Umbilical cord (tissue), 2 donors: ENCODE measurements at places on chromosomes 5 and 9.
A peak's percentile ranks its signal among the peaks of the same experiment; 100 is the strongest.

DNA sequence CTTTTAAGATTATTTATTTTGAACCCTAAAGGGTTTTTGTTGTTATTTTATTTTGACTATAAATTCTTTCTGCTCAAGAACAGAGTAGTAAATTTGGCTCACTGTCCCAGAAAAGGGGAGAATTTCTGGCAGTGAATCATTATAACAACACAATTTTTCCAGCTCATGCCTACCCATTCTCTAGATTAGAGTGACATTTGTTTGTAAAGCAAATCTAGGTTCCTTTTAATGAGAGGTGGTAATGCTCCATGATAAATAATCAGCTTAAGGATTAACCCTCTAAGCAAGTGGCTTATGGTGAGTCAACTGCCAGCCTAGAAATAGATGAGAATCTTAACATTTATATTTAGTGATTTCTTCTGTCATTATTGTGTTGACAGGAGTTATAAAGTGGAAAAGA lies 409.2 kb downstream of the NFIB start:
- DNase-seq, result no peak

- no peak for DNase-seq
Observed at GRCh38 chr5:173920024-173920753, 32.0 kb downstream of the CPEB4 start.

- DNase-seq, result peak; percentile 82
Observed at GRCh38 chr5:8767746-8768145, 778.1 kb downstream of the SEMA5A start.

DNA sequence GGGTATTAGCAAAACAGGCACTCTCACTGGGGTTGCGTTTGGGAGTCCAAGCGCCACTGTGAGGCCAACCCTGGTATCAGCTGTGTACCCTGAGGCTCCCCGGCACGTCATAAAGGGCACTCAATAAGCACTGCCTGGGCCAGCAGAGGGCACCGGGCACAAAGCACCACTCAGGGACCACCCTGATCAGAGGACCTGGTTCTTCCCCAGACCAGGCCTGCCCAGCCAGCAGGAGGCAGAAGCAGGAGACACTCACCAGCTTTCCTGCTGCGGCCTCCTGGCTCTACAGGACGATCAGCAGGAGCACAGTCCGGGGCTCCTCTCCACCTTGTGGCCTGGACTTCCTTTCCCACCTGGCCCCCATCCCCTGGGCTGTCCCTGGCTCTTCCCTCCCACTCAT lies 12.6 kb downstream of the MGAT1 start:
- DNase-seq, result no peak

DNA sequence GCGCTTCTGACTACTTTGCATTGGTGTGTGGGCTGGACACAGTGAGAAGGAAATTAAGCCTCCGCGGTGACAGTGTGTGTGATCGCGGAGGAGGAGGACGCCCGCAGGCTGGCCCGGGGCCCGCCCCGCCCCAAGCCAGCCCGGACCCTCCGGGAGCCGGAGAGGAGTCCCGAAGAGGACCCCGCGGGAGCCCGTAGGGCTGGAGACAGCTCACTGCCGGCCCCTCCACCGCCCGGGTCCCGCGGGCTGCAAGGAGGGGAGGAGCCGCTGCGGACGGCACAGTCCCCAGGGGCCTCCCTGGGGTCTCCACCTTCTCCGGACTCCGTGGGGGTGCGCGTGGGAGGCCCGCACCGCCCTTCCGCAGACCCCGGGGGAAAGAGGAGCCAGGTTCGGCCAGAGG lies 146.4 kb upstream of the ERCC6L2 start:
- no peak for DNase-seq

- DNase-seq, result no peak
Observed at GRCh38 chr9:72883875-72884274, 69.0 kb downstream of the ALDH1A1 start.

DNA sequence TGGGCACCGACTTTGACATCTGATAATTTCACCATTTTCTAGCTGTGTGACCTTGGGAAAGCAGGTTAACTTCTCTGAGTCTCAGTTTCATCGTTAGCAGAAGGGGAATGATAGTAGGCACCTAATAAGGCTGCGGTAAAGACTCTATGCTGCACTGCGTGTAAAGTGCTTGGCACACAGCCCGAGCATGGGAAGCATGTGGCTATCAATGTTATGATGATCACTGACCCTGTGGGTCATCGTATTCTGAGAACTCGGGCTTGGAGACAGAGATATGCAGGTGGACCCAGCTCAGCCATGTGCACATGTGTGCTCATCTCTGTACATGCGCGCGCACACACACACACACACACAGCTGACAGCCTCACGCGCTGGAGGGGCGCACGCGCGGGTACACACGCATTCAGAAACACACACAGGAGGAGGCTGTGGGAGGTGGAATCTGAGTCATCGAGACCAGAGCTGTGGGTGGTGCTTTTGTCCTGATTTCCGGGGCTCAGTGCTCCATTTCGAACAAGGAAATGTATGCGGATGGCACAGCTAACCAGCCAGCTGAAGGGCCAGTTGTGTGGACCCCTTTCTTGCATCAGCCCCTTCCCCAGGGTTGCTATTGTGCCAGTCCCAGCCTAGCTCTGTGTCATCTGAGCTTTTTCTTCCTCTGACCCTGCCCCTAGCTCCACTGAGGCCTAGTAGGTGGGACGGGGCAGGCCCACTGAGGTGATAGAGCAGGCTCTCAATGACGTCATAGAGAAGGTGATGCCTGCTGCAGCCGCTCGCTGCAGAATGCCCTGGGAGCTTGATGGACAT lies 11.1 kb upstream of the ARAP3 start:
- no peak for DNase-seq

GRCh38 chr9:121294151-121294743 lies 26.3 kb downstream of the GSN start:
- DNase-seq, result no peak

GRCh38 chr9:100084734-100085133 lies 14.1 kb downstream of the ERP44 start:
- no peak for DNase-seq

- DNase-seq, result no peak
Observed at GRCh38 chr5:6682239-6682638, 31.0 kb upstream of the TENT4A start.

- no peak for DNase-seq
Observed at GRCh38 chr9:126642839-126643238, 29.1 kb downstream of the LMX1B start.

DNA sequence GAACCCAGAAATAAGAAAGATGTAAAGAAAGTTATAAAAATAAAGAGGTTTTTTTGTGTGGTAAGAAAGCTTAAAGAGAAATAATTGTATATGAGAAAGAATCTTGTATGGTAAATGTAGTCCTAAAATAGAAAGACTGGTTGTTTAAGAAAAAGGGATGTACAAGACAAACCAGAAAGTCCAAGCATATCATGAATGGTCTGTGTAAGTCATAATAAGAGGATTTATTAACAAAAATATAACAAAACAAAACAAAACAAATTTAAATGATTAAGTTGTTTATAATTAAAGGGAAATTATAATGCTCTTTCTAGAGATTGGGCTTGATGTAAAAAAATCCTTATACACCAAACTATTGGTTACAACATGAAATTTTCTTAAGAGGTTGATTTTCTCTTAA lies 590.4 kb upstream of the PTGER4 start:
- no peak for DNase-seq

GRCh38 chr5:126846744-126847455 lies 70.0 kb downstream of the LMNB1 start:
- peak; percentile 11 for DNase-seq

- DNase-seq, result peak; percentile 17
Observed at GRCh38 chr5:8686707-8687106, 817.8 kb downstream of the MTRR start.

GRCh38 chr5:64530076-64530475 lies 24.3 kb downstream of the RGS7BP start:
- no peak for DNase-seq

GRCh38 chr5:58787987-58788386 lies 205.1 kb downstream of the RAB3C start:
- DNase-seq, result peak; percentile 76

- no peak for DNase-seq
Observed at GRCh38 chr9:129551393-129551973, 69.4 kb downstream of the C9orf50 start.

DNA sequence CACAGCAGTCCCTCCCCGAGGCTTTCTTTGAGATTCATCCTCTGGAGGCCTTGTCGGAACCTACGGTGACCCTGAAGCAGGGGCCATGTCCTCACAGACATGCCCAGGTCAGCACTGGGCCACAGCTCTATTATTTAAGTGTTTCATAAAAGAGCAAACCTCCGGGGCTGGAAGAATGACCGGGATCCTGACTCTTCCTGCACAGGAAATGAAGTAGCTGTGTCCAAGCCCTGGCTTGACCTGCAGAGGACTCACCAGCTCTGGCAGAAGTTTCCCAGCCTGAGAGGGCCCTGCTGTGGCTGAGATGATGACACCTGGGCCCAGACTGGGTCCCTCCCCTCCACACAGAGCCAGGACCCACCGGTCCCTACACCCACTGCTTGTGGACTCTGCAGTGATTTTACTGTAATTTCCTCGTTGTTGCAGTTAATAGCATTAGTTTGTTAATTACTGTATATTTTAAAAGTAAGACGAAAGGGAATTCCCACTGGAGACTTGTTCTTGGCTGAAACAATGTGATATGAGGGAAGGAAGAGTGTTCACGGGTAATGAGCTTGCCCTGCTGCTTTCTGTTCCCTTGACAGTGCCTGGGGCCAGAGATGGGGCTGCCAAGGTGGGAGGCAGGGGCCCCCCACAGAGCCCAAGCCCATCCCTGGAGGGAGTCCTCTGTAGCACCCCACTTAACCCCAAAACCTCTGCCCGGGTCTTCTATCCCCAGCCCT lies 72.2 kb downstream of the PCDH1 start:
- DNase-seq, result no peak

DNA sequence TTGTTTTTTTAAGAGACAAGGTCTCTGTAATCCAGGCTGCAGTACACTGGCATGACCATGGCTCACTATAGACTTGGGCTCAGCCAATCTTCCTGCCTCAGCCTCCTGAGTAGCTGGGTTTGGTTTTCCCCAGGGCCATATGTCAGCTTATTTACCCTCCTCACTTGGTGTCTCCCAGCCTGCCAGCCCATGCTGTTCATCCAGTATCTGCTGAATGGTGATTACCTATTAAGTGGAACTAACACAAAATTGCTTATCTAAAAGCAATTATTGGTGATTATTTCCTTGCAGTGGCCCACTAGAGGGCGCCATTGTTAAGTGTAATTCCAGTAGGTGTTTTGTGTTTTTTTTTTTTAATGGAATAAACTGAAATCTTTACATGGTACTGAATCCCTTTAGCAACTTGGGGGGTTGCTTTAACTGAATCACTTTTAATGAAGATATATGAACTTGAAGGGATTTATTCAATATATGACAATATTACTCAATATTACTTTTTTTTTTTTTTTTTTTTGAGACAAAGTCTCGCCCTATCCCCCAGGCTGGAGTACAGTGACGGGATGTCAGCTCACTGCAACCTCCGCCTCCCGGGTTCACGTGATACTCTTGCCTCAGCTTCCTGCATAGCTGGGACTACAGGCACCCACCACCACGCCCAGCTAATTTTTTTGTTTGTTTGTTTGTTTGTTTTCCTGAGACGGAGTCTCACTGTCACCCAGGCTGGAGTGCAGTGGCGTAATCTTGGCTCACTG lies 13.8 kb downstream of the EXOSC2 start:
- peak; percentile 66 for DNase-seq

DNA sequence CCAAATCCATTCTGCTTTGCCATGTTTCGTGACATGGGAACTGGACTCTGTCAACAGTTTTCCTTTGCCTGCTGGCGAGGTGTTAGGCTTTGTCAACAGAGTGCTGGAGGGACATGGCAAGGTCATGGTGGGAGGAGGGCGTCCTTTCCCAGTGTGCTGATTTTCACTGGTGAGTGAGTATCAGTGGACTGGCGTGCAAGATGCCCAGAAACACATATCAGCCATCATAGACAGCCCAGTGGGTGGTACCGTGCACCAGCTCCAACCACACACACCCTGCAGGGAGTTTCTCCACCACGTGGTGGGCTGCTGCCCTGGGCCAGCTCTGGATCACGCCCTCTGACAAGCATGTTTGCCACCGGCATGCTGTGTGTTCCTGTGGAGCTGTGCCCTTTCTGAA lies 50.0 kb upstream of the ABL1 start:
- DNase-seq, result no peak

DNA sequence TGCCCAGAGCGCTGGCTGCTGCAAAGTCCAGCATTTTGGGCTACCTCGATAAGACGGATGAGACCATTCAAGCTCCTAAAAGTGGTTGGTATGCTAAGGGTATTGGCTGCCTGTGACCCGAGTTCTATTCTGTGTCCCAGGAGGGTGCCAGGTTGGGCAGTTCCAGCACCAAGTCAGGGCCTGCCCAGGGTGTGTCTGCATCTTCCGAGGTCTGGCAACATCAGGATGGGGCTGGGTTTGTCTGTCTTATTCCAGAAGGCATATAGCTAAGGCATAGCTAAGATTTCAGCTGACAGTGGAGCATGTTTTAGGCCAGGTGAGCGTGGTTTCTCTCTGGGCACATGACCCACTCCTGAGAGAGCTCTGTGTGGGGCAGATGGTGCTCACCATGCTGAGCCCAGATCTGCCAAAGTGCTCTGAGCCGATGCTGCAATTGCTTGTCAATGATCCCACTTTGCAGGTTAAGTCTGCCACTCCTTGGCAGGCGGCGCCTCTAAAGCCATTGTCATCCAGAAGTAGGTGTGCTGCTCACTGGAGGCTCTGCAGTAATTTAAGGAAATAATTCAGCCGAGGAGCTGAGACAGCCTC lies 7.8 kb downstream of the SLC9A3 start:
- DNase-seq, result no peak

DNA sequence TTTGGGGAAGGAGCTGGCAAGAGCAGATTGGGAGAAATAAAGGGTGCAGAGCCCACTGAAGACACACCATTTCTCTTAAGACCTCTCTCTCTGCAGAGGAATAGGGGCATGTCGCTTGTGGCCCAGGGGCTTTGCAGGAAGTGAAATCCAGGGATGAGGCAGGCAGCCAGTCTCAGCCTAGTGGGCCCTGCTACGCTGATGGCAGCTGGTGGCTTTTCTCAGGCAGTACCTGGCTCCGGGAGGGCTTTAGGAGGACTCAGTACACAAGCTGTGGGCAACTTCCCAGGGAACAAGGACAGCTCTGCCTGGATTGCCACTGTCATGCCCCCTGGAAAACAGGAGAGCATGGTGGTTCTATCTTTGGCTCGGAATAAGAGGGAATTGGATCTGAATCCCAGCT lies 76.2 kb upstream of the NEURL1B start:
- no peak for DNase-seq

GRCh38 chr9:91896513-91897121 lies 53.4 kb downstream of the ROR2 start:
- peak; percentile 82 for DNase-seq

GRCh38 chr9:13395156-13395555 lies 115.7 kb upstream of the MPDZ start:
- peak; percentile 28 for DNase-seq

GRCh38 chr9:114850871-114851270 lies 45.0 kb upstream of the TNFSF15 start:
- no peak for DNase-seq

- no peak for DNase-seq
Observed at GRCh38 chr5:142872795-142873194, 102.6 kb downstream of the ARHGAP26 start.

- no peak for DNase-seq
Observed at GRCh38 chr9:127470662-127471061, 19.4 kb downstream of the LRSAM1 start.

- no peak for DNase-seq
Observed at GRCh38 chr5:154761046-154761736, 6.0 kb downstream of the LARP1 start.
